Left colon (tissue), 2 donors: ENCODE measurements at places on chromosomes 6 and 20. TPM values are rescaled to one million over a fixed set of nuclear protein-coding genes. Genes with fewer than 3 reads are reported as not detected.
A peak's percentile ranks its signal among the peaks of the same experiment; 100 is the strongest.

GRCh38 chr6:37021356-37022129 lies 16.1 kb downstream of the FGD2 start:
- DNase-seq: no peak

MEP1A gene
- total RNA-seq: 412 TPM

DNA sequence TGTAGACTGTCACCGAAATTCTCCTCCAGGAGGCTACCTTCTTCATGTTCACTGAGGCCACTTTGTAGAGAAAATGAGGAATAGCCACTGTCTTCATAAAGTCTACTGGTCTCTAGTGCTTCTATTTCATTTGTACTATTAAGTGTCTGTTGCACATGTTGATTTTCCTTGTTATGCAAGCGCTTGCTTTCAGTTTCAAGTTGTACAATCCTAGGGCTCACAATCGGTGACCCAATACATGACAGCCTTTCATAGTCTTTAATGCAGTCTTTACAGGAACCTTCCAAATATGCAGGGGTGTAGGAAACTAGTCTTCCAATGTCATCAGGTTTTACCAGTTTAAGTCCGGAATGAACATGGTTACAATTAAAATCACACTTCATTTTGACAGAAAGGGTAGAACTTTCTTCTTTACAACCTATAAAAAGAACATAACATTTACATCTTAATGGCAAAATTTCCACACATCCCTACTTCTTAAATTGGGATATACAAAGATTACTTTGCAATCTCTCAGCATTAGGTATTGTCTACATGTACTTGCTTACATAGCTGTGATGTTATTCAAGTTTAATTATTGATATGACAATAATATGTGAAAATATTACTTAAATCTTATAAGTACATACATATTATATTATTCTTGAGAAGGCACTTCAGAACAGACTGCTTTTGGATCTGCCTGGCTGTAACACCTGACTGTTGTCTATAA lies 7.5 kb downstream of the FBXO5 start:
- no peak for DNase-seq

- DNase-seq: no peak
Observed at GRCh38 chr6:128932061-128932460, 49.1 kb downstream of the LAMA2 start.

COL9A3 gene
- total RNA-seq: 2.8 TPM

CALHM6 gene
- total RNA-seq: 4.2 TPM

- no peak for DNase-seq
Observed at GRCh38 chr6:82767037-82767436, 298.6 kb downstream of the UBE3D start.

- DNase-seq: no peak
Observed at GRCh38 chr6:106527979-106528378, 101.3 kb downstream of the RTN4IP1 start.

PCIF1 gene
- 27.2 TPM for total RNA-seq

DLL1 gene
- 26.6 TPM for total RNA-seq

GRCh38 chr20:48732081-48732829 lies 95.5 kb downstream of the PREX1 start:
- no peak for DNase-seq

GRCh38 chr20:36629719-36630681 lies 16.0 kb downstream of the SLA2 start:
- peak; percentile 33 for DNase-seq

TMC2 gene
- not detected for total RNA-seq

DNA sequence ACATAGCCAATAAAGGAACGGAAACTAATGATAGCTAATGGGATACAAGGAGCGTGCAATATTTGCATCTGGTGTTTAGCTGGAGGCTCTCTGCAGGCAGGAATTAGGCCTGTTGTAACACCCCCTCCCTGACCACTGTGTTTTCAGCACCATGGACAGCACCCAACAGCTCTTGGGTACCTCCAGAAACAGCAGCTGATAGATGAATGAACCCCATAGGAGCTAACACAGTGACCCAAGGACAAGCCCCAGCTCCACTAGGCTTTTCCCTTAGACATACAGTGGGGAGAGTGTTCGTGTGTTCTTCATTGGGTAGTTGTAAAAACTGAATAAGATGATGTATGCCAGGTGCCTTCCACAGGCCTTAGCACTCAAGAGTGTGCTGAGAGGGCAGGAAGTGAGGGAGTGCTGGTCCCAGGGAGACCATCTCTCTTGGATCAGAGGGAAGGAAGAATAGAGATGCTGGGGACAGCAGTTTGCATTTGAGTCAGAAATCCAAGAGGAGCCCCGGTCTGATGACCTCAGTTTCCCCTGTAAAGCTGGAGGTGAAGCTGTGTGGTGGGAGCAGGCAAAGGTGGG lies 161.3 kb downstream of the PHACTR3 start:
- DNase-seq: no peak

OXT gene
- total RNA-seq: not detected

DNA sequence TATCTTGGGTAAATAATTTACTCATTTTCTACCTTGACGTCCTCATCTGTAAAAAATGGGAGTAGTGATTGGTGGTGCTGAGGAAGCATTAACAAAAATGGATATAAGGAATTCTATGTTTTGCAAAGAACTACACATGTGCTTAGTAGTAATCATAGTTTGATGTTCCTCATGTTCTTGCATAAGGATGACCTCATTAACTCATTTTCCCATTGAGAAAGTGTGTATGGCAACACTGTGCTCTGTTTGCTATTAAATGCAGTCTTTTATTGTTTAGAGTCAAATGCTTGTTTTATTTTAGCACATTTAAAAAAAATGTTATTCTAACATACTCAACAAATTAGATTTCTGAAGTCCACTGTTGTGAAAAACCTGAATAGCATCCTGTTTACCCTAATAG lies 211.2 kb upstream of the RSPO3 start:
- DNase-seq: no peak

PSORS1C2 gene
- not detected for total RNA-seq

SRC gene
- total RNA-seq: 117 TPM

WFDC5 gene
- total RNA-seq: not detected

- no peak for DNase-seq
Observed at GRCh38 chr6:143986463-143987065, 21.5 kb downstream of the PLAGL1 start.

- DNase-seq: no peak
Observed at GRCh38 chr6:100412872-100413271, 51.8 kb downstream of the SIM1 start.
